Activated T-cell treated with anti-CD3 and anti-CD28 coated beads for 24 hours (primary cell): ENCODE measurements at places on chromosomes 5 and 9.

- no peak for DNase-seq
Measured at GRCh38 chr9:34311499-34312185, 17.4 kb downstream of the KIF24 start.

GRCh38 chr5:16135003-16135402 is 44.6 kb downstream of the MARCHF11 start:
- no peak for DNase-seq

DNA sequence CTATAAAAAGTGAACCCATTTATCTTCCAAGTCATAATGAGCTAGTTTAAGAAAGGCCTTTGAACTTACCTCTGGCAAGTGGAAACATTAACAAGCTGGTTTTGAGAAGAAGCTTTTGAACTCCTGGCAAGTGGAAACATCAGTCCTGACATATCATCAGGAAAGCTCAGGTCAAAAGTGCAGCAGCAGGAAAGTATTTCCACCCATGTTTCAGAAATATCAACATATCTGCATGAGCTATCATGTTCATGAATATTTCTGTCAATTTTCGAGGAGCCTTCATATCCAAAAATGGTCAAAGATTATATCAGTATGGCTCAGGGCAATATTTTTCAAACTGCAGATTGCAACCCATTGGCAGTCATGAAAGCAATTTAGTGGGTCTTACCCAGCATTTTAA is 133.9 kb downstream of the PLK2 start:
- DNase-seq = no peak

DNA sequence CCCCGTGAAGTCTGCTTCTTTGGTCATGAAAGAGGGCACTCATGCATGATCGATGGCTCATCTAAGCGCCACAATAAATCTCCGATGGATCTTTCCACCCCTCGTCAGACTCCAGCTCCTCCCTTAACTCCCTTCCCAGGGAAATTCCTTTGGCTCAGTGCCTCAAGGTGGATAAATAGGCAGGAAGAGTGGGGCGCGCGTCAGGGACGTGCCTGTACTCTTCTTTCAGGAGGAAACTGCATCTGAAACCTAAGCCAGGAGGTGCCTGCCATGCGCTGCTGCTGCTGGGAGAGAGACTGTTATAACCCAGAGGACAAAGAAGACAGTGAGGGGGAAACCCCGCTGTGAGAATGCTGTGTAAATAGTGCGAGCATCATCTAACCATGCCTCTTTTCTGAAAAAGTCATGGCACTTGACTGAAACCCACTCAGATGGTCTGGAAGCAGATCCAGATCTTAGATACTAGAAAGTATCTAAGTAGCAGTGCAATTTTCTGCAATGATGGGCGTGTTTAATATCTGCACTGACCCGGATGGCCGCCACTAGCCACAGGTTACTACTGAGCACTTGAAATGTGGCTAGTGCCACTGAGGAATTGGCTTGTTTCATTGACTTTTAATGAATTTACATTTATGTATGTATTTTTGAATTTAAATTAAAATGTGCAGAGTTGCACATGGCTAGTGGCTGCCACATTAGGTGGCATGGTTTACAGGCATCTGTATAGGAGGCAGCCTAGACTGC is 120.3 kb upstream of the BASP1 start:
- no peak for DNase-seq

DNA sequence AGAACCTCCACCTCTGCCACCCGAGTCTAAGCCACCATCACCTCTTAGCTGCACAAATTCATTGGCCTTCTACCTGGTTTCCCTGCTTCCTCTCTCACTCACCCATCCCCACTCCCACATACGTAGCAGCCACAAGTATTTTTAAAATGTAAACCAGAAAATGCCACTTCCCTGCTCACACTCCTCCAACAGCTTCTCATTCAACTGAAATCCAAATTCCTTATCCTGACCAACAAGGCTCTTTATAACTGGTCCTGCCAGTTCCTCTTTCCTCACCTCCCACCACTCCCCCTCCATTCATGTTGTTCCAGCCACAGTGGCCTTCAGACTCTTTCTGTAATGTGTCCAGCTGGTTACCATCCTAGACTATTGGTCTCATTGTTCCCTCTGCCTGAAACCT is 25.0 kb upstream of the PALM2AKAP2 start:
- no peak for DNase-seq

GRCh38 chr9:105073147-105073546 is 145.2 kb upstream of the ABCA1 start:
- no peak for DNase-seq

DNA sequence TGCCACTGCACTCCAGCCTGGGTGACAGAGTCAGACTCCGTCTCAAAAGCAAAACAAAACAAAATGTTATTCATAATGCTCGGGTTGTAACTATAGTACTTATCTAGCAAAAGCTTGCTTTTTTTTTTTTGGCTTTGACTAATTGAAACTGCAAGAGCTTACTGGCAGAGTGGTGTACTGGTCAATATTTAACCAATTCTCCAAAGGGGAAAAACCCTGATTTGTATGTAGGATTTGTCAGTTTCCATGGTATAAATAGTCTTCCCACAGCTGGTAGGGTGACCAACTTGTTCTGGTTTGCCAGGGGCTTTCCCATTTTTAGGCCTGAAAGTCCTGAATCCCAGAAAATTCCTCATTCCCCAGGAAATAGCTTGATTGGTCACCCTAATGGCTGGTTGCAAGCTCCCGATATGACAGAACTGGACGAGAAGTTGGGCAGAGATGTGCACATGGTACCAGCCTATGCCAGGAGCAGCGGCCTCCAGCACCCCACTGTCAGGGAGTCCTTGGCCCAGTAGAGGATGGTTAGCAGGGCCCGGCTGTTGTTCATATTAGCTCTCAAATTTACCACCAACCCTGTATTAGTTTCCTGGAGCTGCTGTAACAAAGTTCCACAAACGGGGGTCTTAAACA is 58.0 kb downstream of the FXN start:
- DNase-seq = no peak

DNA sequence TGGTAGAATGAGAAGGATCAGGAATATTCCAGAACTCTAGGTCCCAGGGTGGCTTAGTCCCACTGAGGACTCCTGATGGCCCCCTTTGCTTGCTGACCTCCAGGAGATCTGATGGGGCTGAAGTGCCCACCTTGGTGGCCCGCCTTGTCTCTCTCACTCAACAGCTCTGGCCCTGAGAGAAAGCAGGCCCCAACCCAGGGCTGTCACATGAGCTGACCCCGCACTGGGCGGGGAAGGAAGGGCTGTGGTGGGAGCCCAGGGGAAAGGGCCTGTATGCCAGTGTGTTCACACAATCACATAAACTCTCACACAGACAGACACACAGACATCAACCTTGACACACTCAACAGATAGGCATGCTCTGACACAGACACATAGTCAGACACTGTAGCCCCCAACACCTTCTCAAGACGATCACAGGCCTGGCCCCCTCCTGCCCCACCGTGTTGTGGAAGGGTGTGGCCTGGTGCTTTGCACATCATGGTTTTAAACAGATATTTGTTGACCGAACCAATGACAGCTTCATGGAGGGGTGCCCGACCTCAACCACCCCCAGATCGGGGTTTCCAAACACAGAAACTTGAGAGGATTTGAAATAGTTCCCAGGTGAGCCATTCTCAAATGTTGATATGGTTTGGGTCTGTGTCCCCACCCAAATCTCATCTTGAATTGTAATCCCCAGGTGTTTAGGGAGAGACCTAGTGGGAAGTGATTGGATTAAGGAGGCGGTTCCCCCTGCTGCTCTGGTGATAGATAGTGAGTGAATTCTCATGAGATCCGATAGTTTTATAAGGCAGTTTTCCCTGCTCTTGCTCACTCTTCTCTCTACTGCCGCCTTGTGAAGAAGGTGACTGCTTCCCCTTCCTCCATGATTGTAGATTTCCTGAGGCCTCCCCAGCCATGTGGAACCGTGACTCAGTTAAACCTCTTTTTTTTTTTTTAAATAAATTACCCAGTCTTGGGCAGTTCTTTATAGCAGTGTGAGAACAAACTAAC is 48.5 kb upstream of the HAND1 start:
- no peak for DNase-seq

- DNase-seq = no peak
Measured at GRCh38 chr5:83538786-83539462, 67.4 kb downstream of the VCAN start.

DNA sequence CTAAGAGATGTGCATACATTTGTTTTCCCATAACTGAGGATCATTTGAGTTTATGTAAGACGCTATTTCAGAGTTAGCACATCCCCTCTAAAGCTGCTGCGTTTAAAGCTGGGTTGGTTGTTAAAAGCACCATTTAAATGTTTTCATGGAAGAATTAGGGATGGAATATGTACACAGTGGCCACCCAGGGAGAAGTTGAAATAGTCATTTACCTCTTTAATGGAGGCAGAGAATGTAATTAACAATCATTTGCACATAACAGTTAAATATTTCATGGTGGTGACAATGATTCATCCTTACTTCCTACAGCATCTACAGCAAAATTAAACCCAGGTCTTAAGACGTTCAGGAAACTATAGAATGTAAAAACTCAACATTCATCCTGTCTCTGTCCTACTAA is 100.3 kb downstream of the KIF4B start:
- DNase-seq = no peak

DNA sequence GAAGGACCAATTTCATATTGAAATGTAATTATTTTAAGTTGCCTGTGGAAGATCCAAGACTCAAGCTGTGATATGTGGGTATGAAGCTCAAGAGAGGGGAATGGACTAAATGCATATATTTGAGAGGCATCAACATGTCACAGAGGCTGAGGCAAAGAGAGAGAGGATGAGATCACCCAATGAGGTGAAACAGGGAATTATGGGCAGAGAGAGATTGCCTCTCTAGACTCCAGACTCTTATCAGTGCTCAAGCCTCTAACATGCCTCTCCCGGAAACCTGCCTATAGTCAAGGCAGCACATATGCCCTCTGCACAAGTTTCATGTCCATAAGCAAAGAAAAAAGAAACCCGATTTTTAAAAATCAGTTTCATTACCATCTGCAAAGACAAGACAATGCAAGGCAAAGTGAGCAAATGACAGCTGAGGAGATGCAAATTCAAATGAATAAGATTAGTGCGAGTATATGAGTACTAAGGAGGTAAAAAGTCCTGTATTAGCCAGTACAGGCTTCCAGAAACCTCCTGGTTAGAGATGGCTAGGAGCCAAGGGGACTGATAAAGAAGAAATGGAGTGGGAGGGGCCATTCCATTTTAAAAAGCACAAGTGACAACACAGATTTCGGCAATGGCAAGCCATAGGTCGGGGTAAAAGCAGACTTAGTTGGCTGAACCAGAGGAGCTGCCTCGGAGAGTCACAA is 9.4 kb downstream of the APTX start:
- DNase-seq = no peak

DNA sequence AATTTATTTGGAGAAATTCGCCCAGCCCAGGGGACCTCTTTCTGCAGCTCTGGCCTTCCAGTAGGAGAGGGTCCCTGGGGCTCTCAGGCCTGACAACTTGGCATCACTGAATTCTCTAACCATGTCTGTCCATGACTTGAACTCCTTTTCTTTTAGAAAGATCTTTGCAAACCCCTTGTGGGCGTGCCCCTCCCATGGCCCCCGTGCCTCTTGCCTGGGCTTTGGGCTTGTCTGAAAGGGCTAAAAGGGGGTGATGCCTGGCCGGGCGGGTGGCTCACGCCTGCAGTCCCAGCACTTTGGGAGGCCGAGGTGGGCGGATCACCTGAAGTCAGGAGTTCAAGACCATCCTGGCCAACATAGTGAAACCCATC is 3.2 kb upstream of the SQSTM1 start:
- DNase-seq = no peak
